Activated CD8-positive, alpha-beta memory T cell treated with anti-CD3 and anti-CD28 coated beads, Interleukin-2, amount 10 ng/mL, durations not matched to agents 7 days and 5 days (primary cell): ENCODE measurements at places on chromosomes 16 and 17. TPM values are rescaled to one million over a fixed set of nuclear protein-coding genes. Genes with fewer than 3 reads are reported as not detected.

DNA sequence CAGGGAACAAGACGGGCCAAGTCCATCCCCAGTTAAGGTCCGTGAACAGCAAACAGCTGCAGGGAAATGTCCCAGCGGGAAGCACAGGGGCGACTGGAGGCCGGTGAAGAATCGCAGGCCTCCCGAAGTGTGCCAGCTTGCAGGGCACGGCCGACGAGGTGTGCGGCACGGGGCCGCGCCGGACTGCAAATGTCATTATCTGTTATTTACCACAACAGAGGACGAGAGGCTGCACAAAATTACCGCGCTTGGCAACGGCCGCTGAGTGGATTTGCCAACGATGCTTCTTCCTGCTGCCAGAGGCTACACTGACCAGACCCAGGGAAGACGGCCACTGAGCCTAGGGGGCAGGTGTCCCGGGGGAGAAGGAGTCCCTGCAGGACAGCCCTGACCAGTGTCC, 53.1 kb downstream of the RPH3AL start:
- no peaks in the 10 kb centered on the region for H3K4me1 ChIP-seq
- H3K27me3 ChIP-seq = no peaks in the 10 kb centered on the region
- no peak for DNase-seq
- H3K27ac ChIP-seq = no peak overlapping the region

DNA sequence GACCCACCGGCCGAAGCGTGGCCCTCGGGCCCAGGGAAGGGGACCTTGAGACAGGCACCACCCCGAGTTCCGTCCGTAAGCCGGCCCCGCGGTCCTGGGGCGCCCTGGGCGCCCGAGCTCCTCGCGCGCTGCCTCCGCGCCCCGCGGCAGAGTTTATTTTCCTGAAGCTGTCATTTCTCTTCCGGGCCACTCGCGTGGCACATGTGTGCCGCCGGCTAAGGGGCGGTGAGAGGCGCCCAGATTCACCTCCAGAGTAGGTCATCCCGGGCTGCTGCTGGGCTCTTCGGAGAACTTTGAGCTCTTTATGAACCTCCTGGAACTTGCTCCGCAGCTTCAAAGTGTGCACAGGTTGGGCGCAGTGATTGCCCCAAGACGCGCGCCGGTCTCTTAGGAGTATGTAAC, 489 bp downstream of the ZC3H18 start:
- H3K27me3 ChIP-seq = no peaks in the 10 kb centered on the region
- H3K36me3 ChIP-seq = peaks cover 8% of the 10 kb centered on the region
- H3K4me3 ChIP-seq = peak overlapping the region; percentile 87
- peak; percentile 66 for DNase-seq
- H3K27ac ChIP-seq = peak overlapping the region; percentile 73

The HIC1 gene
- 88.5 TPM for total RNA-seq

DNA sequence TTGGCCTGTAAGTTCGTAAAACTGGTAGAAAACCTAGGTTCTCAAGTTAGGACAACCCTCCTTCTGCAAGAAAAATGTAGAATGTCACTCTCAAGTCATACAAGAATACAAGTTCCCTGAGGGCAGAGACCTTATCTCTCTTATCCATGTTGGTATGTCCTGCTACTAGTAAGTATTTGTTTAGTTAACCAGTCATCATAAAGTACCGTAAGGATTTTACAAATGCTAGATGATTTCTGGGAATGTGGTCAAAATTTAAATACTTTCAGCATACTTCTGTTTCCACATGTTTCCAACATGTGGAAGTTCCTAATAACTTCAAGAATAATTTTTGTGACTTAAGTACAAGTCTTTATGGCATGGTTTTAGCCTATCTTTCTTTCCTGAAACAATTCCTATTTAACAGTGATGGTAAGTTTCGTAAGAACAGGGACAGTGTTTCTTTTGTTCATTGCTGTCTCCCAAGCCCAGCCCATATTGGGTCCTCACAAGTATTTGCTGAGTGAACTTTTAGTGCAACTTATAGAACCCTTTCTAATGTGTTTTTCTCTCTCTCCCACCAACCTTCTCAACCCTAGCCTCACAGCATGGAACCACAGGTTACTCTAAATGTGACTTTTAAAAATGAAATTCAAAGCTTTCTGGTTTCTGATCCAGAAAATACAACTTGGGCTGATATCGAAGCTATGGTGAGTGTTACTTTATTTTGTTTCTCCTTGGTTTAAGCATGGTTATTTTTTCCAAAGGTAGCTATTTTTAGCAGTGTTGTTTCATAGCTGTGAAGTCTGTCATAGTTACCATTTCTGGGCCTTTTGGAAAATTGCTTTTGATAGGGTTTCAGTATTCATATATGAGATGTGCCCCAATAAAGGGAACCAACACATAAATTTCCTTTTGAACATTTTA, 4.5 kb downstream of the NBR1 start:
- H3K4me1 ChIP-seq = peaks cover 40% of the 10 kb centered on the region
- H3K27me3 ChIP-seq = no peaks in the 10 kb centered on the region
- no peak for DNase-seq
- peaks cover 34% of the 10 kb centered on the region for H3K36me3 ChIP-seq

The CCL17 gene
- total RNA-seq = 0.59 TPM

The STX1B gene
- 3.6 TPM for total RNA-seq

The HBA2 gene
- not detected for total RNA-seq

DNA sequence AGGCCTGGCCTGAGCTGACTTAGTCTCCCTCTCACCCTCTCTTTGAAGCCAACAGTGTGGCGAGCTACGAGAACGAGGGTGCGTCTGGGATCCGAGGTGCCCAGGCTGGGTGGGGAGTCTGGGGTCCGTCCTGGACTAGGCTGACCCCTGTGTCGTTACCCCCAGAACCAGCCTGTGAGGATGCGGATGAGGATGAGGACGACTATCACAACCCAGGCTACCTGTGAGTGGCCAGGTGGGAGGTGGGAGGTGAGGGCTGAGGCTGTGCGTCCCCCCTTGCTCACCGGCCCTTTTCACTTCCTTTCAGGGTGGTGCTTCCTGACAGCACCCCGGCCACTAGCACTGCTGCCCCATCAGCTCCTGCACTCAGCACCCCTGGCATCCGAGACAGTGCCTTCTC, 1.6 kb downstream of the LAT start:
- peak; percentile 54 for DNase-seq
- H3K27me3 ChIP-seq = no peaks in the 10 kb centered on the region
- peak overlapping the region; percentile 98 for H3K27ac ChIP-seq

DNA sequence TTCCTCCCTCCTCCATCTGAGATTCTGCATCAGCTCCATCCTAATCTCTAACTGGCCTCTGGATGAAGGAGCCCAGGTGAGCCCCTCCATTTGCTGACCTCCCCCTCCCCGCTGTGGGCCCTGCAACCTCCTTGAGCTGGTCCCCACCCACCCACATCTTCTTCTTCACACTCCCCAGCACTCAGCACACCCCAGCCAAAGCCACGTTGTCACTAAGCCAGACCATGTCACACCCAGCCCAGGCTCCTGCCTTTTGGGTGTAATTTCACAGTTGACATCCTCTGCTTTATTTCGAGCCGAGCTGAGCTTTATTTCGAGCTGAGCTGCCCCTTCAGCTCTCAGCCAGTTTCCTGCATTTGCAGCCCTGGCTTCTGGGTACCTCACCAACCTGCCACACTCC, 282.7 kb upstream of the TNRC6C start:
- H3K27ac ChIP-seq = no peak overlapping the region
- no peaks in the 10 kb centered on the region for H3K27me3 ChIP-seq
- H3K4me3 ChIP-seq = no peak overlapping the region
- DNase-seq = no peak

The CARD14 gene
- not detected for total RNA-seq

- H3K27ac ChIP-seq = peak within 1 kb of the TSS; percentile 97
- peak; percentile 99 for DNase-seq
Observed at GRCh38 chr16:71894921-71895678, at the start of gene IST1. Gene IST1 (plus strand): TSS chr16:71895531. CDS start chr16:71915641, 20,110 bp downstream.

DNA sequence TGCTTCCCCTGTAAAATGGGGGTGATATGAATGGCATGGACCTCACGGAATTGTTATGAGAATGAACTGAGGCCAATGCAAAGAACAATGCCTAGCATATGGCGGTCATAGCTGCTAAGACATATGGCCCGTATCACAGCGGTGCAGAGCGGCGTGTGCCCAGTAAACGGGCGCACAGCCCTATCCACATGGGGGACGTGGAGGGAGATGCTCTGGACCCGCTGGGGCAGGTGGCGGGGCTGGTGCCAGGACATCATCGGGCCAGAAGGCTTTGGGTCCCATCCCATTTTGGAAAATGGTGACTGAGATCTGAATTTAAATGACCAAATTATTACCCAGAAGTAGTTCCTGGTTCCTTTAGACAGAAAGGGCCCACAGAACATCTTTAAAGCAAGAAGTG, 18.5 kb upstream of the CPSF4L start:
- no peak overlapping the region for H3K4me3 ChIP-seq
- no peaks in the 10 kb centered on the region for H3K36me3 ChIP-seq
- H3K27me3 ChIP-seq = peaks cover 2% of the 10 kb centered on the region
- no peaks in the 10 kb centered on the region for H3K4me1 ChIP-seq

DNA sequence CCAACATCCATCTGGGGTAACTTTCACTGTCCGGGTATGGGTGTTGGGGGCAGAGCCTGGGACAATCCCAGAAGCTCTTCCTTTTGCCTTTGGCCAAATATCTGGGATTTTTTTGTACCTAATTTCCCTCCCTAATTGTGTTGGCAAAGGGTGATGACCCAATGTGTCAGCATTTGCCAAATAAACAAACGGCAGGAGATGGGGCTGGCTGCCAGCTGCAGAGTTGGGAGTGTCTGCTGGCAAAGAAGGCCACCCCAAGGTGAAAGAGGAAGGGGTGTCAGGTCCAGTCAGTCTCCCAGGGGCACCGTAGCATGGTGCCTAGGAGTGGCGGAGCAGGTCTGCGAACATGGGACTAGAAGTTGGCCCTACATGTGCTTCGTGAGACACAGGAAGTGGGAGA, 73.0 kb downstream of the SLC6A2 start:
- no peak for DNase-seq
- H3K4me1 ChIP-seq = no peaks in the 10 kb centered on the region
- no peak overlapping the region for H3K4me3 ChIP-seq
- no peaks in the 10 kb centered on the region for H3K36me3 ChIP-seq

GRCh38 chr17:38605841-38606645, at the start of gene SRCIN1:
Gene SRCIN1 (minus strand): TSS chr17:38605952. CDS start chr17:38605705, 247 bp downstream.
- peaks cover 76% of the 10 kb centered on the region for H3K27me3 ChIP-seq
- no peaks in the 10 kb centered on the region for H3K36me3 ChIP-seq
- peak; percentile 61 for DNase-seq
- peaks cover 14% of the 10 kb centered on the region for H3K4me1 ChIP-seq
- no peak within 1 kb of the TSS for H3K27ac ChIP-seq
- H3K4me3 ChIP-seq = peak within 1 kb of the TSS; percentile 56

The ABCC6 gene
- total RNA-seq = not detected

The CCL2 gene
- total RNA-seq = not detected

DNA sequence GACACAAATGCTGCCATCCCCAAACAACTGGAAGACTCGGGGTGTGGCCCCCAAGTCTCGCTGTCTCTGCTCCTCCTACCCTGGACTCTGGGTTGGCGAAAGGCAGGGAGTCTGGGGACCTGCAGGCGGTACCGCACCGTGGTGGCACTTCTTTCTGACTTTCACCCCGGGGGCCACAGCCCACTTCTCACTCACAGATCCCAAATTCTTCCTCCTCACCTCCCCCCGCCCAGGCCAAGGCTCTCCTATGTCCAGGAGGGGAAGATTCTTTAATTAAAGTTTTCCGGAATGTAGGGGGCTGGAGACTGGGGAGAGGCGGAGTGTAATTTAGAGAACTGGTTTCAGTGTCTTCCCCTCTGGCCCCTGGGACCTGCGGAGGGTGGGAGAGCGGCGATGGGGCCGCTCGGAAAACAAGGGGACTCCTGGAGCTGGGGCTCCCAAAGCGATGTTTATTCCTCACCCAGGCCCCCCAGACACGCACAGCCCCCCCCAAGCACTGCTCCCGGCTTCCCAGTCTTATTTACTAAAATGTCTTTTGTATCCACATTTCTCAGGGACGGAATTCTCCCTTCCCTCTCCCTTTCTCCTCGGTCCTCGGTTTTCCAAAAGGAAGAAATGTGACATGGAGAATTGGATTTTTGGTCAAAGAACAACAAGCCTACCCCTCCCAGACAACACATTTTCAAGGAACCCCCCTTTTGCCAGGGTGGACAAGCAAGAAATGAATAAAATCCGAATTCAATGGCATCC, 1.2 kb downstream of the WNT3 start:
- H3K4me3 ChIP-seq = no peak overlapping the region
- no peaks in the 10 kb centered on the region for H3K36me3 ChIP-seq
- H3K4me1 ChIP-seq = peaks cover 7% of the 10 kb centered on the region
- no peak for DNase-seq
- H3K27ac ChIP-seq = no peak overlapping the region
- peaks cover 92% of the 10 kb centered on the region for H3K27me3 ChIP-seq

The HOXB1 gene
- not detected for total RNA-seq

The RAB11FIP4 gene
- 35.5 TPM for total RNA-seq

GRCh38 chr17:49993423-49994060, 1.5 kb downstream of the DLX3 start:
- H3K27ac ChIP-seq = no peak overlapping the region
- peaks cover 25% of the 10 kb centered on the region for H3K4me1 ChIP-seq
- H3K4me3 ChIP-seq = peak overlapping the region; percentile 68
- H3K27me3 ChIP-seq = peaks cover 77% of the 10 kb centered on the region
- DNase-seq = peak; percentile 47

DNA sequence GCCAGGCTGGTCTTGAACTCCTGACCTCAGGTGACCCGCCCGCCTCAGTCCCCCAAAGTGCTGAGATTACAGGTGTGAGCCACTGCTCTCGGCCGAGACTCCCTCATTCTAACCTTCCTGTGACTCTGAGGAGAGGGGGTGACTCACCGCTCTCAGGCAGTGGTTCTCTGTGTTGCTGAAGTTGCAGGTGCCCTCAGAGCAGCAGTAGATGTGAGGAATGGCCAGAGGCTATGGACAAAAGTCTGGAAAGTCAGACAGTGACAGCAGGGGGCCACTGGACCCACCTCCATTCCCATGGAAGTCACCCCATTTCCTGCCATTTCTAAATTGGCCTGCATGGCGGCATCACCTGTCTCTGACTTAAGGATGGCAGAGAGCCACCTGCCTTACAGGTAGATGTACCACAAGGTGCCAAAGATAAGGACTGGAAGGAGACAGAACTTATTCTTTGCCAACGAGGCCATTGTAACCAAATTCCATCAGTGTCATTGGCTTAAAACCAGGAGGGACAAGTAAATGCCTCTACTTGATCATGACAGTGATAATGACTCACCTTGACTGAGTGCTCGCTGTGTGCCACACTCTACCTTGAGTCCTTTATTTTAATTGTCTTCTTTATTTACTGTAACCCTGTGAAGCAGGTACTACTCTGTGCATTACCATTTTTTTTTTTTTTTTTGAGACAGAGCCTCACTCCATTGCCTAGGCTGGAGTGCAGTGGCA, 15.3 kb upstream of the CNOT1 start:
- no peak overlapping the region for H3K4me3 ChIP-seq
- no peaks in the 10 kb centered on the region for H3K36me3 ChIP-seq
- H3K27me3 ChIP-seq = peaks cover 3% of the 10 kb centered on the region
- no peak overlapping the region for H3K27ac ChIP-seq
